ENCODE measurements at places on chromosomes 1 and 21.

GRCh38 chr1:117433943-117434342 lies 66.7 kb downstream of the MAN1A2 start:
- DNase-seq = no peak

DNA sequence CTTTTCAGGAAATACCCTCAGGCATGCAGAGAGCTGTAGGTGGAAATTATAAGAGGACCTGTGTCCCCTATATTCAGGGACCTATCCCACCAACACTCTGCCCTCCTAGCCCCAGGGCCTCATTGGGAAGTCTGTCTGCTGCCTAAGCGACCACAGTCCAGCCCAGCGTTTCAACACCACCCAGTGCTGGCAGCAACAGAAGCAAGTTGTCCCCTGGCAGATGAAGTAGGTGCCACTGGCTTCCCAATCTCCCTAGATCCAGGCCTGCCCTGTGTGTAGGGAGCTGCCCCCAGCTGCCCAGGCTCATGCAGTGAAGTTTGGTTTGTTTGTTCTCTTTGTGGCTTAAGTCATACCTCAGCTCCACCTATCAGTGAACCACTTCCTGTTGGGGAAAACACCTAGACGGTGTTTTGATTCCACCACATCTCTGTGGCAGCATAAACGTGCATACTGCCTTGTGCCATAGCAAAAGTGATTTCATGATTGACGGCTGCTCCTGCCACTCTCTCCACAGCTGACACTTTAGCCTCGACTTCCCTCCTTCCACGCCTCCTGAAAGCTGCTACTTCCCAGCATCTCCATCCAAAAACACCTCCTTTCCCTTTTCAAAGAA lies 8.1 kb upstream of the LEFTY1 start:
- DNase-seq = no peak

- no peak for DNase-seq
Measured at GRCh38 chr1:42322577-42322976, 12.5 kb downstream of the FOXJ3 start.

DNA sequence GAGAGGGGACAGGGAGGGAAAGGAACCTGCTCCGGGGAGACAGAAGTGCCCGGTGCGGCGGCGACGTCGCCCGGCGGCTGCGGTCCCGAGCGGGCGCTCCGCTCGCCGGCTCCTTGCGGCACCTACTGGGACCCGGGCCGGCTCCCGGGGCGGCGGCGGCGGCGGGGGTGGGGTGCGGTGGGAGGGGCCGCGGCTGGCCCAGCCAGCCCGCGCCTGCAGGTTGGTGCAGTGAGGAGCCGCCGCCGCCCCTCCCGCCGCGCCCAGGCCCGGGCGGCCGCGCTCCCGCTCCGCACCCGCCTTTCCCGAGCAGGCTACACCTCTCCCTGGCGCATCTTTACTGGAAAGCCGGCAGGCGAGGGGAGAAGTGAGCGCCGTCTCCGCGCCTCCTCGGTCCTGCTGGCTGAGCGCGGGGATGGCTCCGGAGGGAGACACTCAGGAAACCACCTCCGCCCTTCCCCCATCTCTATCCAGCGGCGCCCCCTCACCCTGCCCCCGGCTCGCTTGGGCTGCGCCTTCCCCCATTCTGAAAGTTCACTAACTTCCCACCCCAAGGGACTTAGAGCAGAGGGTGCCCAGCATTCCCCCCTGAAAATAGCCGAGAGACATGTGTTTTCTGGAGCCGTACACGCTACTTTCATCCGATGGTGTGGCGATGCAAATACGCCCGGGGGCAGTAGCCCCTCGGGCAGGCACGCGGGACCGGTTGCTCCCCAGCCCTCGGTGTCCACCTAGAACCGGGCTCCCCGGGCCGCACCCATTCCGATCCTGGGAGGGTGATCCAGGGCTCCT lies at the start of gene PLD5:
PLD5 (minus strand) TSS at position 127 of the 789 bp plus-strand sequence.
- no peak for DNase-seq

DNA sequence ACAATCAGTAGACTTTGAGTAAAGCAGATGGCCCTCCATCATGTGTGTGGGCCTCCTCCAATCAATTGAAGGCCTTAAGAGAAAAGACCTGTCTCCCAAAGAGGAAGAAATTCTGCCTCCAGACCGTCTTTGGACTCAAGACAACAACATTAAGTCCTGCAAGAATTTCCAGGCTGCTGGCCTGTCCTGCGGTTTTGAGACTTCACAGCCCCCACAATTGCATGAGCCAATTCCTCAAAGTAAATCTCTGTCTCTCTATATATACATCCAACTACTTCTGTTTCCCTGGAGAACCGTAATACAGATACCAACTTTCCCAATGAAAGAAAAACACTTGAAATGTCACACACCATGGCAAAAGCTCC lies 16.4 kb downstream of the REG4 start:
- DNase-seq = no peak

Measured in stimulated activated CD4-positive, alpha-beta T cell treated with anti-CD3 and anti-CD28 coated beads, Interleukin-1b, Interleukin-23, amount 100 ng/mL, for 24 hours (primary cell).